ENCODE measurements at places on chromosomes 6 and 20. TPM values are rescaled to one million over a fixed set of nuclear protein-coding genes. Genes with fewer than 3 reads are reported as not detected.

DNA sequence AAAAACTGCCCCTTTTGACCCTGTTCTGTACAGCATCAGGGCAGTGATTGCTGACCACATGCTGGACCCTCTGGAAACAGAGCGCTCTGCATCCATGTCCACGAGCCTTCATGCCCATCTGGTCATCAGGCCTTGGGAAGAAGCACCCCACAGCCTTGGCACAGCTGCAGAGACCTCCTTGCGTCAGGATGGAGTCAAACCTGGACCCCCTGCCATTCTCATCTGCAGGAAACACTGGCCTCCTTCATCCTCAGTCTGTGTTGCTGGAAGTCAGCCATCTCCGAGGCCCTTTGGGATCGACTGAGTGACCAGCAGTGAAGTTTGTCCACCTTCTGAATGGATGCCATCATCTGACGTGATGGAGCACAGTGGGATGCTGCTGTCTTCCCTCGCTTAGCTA is 2138.3 kb upstream of the DEFB115 start:
- no peak for DNase-seq

GSTA5 gene
- not detected for total RNA-seq

DNA sequence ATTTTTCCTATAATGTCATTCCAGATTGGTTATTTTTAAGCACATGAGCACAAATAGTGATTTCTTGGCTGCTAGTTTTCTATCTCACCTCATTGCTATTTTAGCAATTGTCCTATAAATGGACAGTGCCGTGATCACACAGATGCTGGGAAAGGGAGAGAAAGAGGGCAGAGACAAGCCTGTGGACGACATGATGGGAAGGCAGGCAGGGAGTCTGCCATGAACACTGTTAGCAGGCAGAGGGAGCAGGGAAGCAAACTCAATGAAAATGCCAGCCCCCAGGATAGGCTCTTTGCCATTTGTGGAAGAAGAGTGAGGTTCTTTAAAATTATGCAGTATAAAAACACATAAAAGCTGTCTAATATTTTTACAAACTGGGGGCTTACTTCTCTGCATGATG is 96.8 kb downstream of the ADTRP start:
- no peak for DNase-seq

- DNase-seq = no peak
Observed at GRCh38 chr6:106160189-106160588, 74.1 kb downstream of the PRDM1 start.

- no peak for DNase-seq
Observed at GRCh38 chr20:47778398-47779354, 6.6 kb downstream of the SULF2 start.

RGL2 gene
- total RNA-seq = 16.7 TPM

DNA sequence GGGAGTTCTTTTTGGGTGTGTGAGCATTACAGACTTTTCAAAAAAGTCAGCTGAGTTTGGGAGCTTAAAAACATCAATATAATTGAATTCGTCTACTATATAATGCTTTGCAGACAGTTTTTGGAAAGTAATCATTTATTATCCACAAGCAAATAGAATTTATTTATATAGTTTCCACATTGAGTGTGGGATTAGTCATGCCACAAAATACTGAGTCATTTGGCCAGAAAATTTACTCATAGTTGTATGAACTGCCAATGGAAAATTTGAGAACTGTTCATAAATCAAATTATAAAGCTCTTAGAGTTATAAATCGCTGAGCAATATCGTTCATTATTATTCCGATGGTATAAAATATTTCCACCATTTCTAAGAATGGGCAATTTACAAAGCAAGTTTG is 5.0 kb downstream of the BEND6 start:
- DNase-seq = peak; percentile 49

- DNase-seq = no peak
Observed at GRCh38 chr6:14747881-14748520, 497.9 kb upstream of the JARID2 start.

HRH3 gene
- total RNA-seq = not detected

DNA sequence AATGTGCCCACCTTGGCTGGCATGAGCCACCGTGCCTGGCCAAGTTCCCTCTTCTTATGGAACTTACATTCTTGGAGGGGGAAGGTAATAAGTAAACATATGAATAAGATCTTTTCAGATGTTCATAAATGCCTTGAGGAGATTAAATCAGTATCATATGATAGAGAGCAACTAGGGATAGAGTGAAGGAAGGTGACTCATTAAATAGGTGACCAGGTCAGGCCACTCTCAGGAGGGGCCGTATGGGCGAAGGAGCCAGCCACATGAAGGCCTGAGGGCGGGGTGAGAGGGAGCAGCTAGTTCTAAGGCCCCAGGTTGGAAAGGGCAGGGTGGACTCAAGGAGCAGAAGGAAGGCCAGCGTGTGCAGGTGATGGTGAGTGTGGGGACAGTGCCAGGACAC is 91.1 kb downstream of the UST start:
- DNase-seq = no peak

DNA sequence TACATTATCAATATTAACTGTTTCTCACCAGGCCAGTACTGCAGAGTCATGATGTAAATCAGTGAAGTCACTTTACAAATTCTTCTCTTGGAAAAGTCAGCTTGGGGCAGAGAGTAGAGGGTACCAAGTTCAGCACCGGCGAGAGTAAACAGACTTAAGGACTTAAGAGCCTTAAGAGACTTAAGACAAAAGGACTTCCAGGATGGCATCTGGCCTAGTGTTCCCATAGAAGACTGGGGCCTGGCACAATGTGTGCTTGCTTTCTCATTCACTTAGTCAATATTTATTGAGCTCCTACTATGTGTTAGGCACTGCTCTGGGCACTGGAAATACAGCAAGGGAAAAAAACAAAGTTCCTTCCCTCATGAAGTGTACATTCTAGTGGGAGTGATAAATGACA is 1.4 kb upstream of the SNPH start:
- no peak for DNase-seq

NFKBIL1 gene
- 21.5 TPM for total RNA-seq

- peak; percentile 83 for DNase-seq
Observed at GRCh38 chr20:10369723-10370090, 64.3 kb downstream of the MKKS start.

MTO1 gene
- 44.0 TPM for total RNA-seq

HLA-DRB1 gene
- total RNA-seq = 0.34 TPM

DNA sequence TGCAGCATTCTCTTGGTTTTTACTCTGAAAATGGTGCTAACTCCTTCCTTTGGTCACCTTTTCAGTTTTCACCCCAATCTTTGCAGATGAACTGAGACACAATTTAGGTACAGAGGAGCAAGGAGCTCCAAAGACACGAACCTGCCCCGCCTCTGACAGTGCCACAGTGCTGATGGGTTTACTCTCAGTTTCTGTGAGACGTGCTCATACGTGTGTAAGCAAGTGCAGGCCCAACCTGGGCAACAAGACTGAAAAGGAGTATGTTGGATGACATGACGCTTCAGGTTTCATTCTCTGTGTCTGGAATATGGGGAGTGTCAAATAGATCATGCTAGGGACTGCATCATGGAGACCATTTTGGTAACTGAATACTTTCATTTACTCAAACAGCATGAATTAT is 334.3 kb upstream of the QKI start:
- no peak for DNase-seq

GRCh38 chr6:151690768-151691562 is 116.5 kb upstream of the ESR1 start:
- peak; percentile 20 for DNase-seq

DNA sequence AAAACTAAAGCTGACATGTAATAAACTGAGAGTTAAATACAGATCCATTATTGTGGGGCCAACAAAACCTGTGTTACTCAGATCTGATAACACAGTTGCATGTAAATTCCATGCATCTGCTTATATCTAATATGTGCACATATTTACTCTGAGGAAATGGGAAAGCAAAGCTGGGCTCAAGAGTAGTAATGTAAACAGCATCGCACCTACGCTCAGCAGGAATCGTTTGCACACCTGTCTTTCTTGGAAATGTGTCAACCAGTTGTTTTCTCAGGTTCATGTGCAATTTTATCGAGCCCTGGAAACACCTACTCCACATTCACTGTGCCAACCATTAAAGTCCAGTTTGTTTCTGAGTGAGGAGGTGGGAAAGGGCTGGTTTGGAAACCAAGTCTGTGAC is 80.3 kb upstream of the CNKSR3 start:
- DNase-seq = no peak

GRCh38 chr20:14709439-14709838 is 372.0 kb upstream of the FLRT3 start:
- no peak for DNase-seq

DNA sequence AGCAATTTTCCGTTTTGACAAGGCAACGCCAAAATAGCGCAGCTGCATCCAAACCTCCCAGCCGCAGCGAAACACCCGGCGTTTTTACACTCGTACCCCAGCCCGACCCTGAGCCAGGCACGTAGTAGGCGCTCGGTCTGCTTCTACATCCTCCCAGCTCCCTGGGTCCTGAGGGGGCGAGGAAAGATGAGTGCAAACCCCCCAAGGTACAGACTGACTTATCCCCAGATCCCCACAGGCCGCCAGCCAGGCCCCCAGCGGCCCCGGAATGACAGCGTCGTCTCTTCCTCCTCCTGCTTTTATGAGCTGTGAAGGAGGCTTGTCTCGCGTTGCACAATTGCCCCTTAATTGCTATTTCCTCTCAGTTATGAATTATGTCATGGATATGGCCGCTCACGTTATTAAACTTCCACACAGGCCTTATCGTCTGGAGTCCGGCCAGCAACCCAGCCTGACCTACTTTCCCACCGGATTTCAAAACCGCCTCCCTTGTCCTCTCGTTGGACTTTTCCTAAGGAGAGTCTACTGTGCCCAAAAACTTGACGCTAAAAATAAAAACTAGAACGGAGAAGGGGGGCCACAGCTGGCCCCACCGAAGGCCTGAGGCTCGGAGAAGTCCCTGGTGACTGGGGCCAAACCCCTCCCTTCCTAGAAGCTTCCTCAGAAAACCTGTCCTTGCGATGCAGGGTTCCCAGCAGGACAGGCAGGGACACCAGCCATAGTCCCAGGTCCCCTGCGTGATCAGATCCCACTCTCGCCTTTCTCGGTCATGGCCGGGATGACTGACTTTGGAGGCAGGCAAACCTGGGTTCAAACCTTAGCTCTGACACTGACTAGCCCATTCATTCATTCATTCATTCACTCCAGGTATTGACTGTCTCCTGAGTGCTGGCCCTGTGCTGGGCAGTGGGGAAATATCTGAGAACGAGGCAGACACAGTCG is 130.9 kb upstream of the PTPN1 start:
- DNase-seq = peak; percentile 90

DNA sequence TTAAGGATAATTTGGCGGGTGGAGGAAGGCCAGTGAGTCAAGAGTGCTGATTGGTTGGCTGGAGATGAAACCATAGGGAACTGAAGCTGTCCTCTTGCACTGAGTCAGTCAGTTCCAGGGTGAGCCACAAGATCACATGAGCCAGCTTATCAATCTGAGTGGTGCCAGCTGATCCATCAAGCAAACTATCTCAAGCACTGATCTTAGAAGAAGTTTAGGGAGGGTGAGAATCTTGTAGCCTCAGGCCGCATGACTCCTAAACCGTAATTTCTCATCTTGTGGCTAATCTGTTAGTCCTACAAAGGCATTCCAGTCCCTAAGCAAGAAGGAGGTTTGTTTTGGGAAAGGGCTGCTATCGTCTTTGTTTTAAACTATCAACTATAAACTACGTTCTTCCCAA is 954.3 kb downstream of the KIF16B start:
- DNase-seq = no peak

- DNase-seq = peak; percentile 42
Observed at GRCh38 chr6:35601331-35602132, 87.2 kb downstream of the FKBP5 start.

- DNase-seq = peak; percentile 22
Observed at GRCh38 chr6:133392015-133392414, 150.9 kb downstream of the EYA4 start.

DNA sequence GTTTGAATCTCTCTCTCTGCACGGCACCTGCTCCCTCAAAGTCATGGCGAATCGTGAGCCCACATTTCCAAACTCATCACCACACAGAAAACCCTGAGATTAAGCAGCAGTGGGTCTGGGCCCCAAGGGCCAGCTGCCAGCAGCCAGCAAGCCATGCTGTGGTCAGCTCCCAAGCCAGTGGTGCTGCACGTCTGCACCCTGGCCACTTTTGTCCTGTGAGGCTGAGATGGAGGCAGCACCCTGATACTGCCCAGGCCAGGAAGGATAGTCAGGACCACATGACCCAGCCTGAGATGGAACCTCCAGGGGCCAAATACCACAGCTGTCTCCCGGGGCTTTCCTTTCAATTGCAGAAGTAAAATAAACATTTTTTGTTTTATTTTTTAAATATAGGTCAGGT is 93.9 kb downstream of the PRND start:
- DNase-seq = no peak

- DNase-seq = no peak
Observed at GRCh38 chr20:58791286-58791685, 59.4 kb downstream of the GNAS-AS1 start.

RRBP1 gene
- total RNA-seq = 93.3 TPM

GMPR gene
- total RNA-seq = 6.5 TPM

TNFRSF6B gene
- 12.6 TPM for total RNA-seq

DNA sequence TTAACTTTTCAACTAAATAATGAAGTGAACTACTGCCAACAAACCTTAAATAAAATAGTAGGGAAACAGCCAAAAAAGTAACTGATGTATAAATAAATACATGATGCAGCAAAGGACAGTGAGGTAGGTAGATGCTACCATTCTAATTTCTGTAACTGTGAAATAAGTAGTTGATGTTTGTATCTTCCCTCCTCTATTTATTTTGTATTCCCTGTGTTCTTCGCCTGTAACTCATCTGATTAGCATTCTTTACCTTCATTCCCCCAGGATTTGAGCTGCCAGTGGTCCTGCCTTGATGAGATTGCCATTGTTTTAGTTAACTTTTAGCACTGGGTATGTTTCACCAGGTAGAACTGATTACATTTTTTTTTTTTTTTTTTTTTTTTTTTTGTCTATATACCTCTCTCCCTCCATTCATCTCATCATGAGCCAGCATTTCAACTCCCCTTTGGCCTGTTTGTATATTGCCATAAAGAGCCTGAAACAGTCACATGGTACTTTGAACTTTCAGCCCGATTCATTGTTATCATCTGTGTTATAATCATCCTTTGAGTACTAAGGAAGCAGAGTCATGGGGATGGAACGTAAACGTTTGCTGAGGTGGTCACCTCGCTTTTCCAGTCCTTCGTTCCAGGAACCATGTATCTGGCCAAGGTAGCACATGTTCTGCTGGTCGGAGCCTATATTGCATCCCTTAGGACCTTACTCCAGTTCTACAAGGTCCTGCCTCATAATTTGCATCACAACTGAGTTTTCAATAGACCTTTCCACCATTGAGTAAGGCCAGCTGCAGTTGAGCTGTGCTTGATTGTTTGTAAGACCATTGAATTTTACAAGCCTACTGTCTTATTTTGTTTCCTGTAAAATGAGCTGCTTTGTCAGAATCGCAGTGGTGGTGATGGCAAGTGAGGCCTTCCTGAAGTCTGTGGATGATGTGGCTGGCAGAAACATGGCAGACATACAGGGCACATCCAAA is 107.6 kb downstream of the JAG1 start:
- DNase-seq = peak; percentile 39

SLC22A2 gene
- 1.1 TPM for total RNA-seq

DNA sequence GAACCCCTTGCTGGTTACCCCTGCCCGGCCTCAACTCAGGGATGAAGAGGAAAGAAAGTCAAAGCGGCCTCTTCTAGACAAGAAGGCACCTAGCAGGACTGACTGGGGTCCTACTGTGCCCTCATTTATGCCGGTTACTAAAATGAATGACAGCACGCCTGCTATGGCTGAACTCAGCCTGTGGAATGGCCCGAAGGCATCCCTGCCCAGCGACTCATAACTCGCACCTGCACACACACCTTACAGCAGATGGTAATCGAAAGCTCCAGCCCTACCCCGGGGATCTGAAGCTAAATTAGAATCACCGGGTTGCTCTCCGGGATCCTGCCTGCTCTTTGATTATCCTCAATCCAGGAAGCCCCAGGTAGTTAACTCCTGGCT is 747 bp upstream of the TXNDC5 start:
- no peak for DNase-seq
